ENCODE measurements at places on chromosomes 12 and 14.

- no peak for DNase-seq
Measured at GRCh38 chr14:50601394-50601793, 41.4 kb downstream of the ATL1 start.

GRCh38 chr14:99182548-99183250, 89.3 kb downstream of the BCL11B start:
- DNase-seq, result no peak

GRCh38 chr12:58880639-58881038, 39.7 kb downstream of the LRIG3 start:
- DNase-seq, result no peak

DNA sequence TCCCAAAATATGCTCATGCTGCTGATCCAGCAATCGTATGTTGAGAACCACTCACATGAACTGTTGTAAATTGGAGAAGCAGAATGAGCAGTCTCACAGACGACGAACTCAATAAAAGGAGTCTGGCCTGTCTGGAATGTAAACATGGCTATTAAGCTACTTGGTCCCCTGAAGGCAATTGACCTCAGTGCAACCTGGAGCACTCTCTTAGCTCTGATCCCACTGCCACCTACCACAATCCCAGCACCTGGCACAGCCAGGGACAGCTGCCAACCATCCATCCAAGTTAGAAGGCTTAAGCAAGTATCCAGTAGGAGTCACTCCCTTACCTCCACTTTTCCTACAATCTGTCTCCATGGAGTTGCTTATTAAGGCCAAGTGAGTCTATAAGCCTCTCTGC, 406.9 kb upstream of the CLEC14A start:
- DNase-seq, result no peak

DNA sequence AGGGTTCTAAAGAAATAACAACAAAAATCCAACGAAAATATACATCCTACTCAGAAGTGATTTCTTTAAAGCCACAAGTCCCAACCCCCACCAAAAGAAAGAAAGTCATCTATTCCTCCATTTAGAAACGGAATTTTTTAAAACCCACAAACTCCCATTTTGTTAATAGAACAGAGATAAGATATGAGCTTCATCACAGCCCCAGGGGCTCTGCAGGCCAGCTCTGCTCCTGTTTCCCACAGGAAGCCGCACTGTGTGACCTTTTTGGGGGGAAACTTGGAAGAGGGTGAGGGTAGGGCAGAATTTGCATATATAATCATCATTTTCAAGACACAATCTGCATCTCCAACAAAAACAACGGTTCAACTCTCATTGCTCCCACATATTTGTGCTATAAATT, 2.8 kb downstream of the FBXL14 start:
- DNase-seq, result no peak

DNA sequence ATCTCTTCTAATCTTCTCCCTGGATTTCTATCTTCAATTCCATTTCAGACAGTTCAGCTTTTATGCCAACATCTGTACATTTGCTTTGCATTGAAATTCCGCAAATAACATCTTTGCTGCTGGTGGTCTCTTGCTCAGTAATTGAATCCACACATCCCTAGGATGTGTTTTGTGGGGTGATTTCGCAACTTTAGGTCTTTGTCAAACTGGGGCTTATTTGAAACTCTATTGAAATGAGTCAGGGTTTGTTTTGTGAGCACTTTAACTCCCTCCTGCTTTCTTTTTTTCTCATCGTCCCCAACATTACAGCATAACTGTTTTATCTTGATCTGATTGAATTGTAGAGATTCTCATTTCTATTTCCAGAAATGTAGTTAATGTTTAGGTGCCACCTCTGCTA, 404.3 kb downstream of the NPAS3 start:
- DNase-seq, result no peak

- DNase-seq, result no peak
Measured at GRCh38 chr14:63922696-63923421, 70.1 kb downstream of the SYNE2 start.

DNA sequence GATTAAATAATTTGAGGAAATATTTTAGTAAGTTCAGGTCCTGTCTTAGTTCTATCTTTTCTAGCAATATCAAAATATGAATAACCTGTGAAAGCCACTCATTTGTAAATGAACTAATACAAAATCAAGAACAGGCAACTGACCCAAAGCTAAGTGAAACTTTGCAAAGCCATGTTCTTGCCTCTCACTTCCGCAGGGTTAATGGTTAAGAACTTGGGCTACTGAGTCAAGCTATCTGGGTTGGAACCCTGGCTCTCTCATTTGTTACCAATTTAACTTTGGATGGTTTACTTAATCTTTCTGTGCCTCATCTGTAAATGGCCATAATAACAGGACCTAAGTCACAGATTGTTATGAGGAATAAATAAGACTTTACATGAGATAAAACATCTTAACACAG, 2.8 kb downstream of the KIF21A start:
- DNase-seq, result no peak

DNA sequence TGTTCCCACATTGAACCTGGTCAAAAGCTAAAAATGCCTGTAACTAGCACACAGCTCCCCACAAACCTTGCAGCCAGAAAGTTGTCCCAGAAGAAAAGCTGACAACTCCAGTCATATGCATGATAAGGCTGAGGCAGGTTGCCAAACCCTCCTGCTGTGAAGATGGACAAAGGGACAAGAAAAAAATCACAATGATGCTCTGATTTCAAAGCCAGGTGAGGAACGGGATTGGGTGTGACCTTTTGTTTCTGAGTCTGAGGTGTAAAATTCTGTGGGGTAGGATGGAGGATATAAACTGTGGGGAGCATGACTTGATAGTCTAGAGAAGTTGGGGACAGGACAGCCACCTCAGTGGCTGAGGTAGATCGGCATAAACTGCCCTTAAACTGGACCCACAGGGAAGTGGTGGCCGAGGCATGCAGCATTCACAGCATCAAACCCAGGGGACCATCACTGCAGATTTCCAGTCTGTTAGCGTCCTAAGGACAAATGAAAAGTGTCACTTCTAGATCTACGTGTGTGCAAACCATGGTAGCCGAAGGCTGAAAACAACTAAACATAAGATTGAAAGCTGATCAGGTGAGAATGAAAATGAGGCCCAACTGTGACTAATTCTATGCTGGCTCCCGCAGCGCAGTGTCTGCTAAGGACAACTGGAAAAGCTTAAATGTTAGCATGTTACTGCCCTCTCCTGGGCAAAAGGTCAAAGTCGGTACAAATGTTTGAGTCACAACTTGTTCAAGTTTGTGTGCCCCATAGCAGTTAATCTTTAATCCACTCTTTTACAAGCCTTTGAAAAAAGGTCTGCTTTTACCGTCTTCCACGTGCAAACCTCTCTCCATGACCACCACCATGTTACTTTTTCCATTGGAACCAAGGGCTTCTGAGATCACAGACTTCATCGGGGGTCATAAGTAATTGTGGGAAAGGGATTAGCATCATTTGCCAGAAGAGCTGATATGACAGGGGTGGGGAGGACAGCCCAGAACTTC, 39.8 kb downstream of the GRIN2B start:
- DNase-seq, result peak; percentile 13

GRCh38 chr12:52152905-52153317, 38.9 kb downstream of the KRT80 start:
- no peak for DNase-seq

DNA sequence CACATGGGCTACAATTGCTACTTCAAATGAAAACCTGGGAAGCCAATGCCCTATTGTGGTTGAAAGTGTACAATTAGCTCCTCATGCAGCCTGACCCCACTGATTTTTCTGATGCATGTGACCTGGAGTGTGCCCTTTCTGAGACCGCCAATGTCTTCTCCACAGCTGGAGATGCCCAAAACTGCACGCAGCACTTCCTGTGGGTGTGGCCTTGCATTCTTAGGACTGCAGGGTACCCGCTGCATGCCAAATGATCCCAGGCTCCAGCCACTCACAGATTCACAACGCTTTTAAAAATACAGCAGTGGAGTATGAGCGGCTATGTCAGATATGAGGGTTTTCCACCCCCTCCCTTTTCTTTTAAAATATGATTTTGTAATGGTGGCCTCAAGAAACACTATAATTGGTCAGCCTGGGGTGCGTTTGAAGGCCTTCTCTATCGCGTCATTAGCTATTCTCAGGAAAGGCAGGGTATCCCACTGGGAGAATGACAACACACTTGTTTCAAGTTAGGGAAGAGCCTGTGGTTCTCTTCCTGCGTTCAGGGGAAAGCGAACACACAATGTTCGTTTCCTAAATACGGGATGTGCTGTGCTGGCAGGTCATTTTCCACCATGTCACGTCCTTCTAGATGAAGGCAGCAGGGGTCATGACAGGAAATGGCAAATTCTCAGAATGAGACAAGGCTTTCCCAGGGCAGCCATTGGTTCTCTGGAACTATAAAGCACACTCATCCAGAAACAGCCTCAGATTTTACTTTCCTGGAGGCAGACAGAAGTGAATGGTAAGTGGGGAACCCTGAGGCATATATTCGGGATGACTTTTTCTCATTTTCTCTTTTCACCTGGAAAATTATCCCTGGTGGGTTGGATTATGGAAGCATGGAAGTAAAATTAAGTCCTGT, at the start of gene APOLD1:
APOLD1 (plus strand) TSS at position 749 of the 904 bp plus-strand sequence; CDS start at position 782, 33 bp downstream.
- no peak for DNase-seq

- no peak for DNase-seq
Measured at GRCh38 chr14:89371585-89372511, 45.2 kb downstream of the FOXN3 start.

GRCh38 chr14:62187265-62187664, 425.0 kb downstream of the SNAPC1 start:
- DNase-seq, result no peak

DNA sequence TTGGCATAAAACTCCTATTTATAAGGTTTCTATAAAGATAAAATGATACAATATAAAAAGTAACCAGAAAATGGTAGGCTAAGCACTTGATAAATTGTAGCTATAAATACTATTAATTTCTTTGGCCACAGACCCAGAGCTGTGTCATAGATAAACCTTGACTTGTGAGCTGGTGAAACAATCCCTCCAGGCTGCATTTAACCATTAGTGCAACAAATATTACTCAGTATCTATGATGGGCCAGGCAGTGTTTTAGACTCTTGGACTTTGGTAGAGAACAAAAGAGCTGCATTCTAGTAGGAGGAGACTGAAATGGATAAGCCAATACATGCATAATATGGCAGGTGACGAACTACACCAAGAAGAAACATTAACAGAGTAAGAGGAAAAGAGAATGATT, 178.1 kb downstream of the BTG1 start:
- no peak for DNase-seq

DNA sequence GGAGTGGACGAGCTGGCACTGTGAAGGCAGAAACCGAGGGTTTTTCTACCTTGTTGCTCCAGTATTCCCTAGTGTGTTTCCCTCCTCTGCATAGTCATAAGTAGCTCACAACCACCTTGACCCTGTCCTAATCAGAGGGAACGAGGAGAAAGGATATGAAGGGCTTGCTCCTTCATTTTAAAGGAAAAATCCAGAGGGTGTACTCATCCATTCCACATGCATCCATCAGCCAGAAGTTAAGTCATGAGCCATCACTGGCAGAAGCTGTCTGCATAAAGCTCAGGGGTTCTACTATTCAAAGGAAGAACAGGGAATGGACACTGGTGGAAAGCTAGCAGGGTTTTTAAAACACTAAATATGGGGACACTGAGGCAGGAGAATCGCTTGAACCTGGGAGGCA, 84.3 kb upstream of the FOXN3 start:
- DNase-seq, result no peak

- DNase-seq, result no peak
Measured at GRCh38 chr14:36816481-36816880, 154.8 kb downstream of the PAX9 start.

- no peak for DNase-seq
Measured at GRCh38 chr12:130574402-130574801, 141.7 kb downstream of the RIMBP2 start.

Data from hypothalamus (tissue), 51 donors.